ENCODE measurements at places on chromosomes 7 and 10.

DNA sequence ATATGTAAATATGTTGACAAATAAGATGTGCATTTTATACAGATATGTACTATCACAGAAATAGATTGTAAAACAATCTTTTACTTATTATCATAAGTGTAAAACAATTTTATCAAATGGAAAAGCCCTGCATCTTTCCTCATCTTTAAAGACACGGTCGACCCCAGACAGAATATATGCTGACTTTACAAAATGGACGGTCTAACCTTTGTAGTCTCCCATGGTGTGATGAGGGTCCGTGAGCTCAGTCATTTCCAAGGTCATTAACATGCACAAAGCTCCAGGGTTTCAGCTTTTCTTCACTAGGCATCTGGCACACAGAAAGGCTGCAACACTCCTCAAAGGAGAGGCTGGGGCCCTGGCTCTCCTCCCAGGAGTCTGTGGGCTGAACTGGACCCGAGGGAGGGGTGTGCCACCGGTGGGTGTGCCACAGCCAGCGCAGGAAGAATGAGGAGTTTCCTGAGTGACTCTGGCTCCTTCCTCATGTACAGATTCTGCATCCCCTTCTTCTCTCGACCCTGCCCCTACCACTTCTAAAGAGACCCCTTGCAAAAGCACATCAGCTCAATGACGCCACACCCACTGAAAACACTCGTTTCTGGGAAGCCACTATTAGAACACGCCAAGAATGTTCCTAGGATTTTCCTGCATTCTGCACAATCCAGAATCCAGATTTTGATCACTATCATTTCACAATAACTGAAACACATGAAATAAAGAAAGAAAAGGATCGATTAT lies 26.2 kb upstream of the ABLIM1 start:
- peak; percentile 39 for DNase-seq

- DNase-seq: no peak
Observed at GRCh38 chr7:29771081-29771816, 35.1 kb upstream of the WIPF3 start.

- DNase-seq: no peak
Observed at GRCh38 chr10:85532773-85533172, 833.8 kb downstream of the GRID1 start.

- DNase-seq: no peak
Observed at GRCh38 chr10:49632406-49633317, 18.8 kb downstream of the CHAT start.

- no peak for DNase-seq
Observed at GRCh38 chr7:1920266-1920681, 250.2 kb downstream of the ELFN1 start.

DNA sequence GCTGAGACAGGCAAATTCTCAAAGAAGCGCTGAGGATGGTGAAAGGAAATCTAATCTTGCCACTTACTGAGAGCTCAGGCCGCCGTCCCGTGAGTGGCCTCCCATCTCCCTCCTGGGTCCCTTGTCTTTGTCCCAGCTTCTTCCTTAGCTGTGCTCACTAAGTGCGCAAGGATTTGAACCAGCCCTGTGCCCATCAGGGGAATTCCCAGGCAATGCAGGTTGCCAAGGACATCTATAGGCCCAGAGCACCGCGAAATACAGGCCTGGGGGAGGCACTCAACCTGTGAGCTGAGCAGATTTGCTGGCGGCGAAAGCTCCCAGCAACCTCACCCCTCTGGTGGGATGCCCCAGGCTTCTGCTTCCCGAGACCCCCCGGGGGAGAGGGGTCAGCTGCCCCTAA lies 64.8 kb downstream of the OAT start:
- no peak for DNase-seq

DNA sequence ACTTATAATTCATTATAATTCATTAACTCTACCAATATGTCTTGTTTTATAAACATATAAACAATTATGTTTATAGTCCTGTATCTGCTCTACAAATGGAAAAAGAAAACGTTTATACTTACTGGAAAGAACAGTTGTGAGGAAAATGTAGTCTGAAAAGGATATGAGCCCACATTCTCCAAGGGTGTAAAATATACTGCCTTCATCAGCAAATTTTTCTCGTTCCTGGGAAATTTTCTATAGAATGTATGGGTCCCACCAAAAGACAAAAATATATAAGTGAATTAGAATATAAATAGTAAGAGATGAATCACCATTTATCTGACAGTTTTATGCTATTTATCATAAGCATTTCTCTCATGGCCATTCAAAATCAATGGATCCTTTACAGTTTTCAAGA lies 117.8 kb downstream of the MICU1 start:
- no peak for DNase-seq

- no peak for DNase-seq
Observed at GRCh38 chr7:2299131-2299829, 15.0 kb downstream of the SNX8 start.

- no peak for DNase-seq
Observed at GRCh38 chr7:138887085-138887710, 89.2 kb upstream of the ATP6V0A4 start.

DNA sequence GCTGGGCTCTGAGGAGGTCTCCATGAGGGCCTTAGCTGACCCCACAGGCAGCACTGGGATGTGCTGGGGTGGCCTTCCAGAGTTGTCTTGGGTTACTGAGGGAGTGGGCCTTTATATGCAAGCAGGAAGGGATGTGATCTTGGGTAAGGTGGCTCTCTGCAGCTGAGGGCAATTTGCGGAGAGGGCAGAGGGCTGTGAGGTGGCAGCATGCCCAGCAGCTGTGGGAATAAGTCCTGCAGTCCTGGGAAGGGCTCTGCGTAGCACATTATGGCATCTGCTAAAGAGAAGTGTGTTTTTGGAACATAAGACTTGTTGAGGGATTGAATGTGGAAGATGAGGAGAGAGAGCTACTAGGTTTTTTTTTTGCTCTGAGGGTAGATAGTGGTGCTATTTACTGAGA lies 99.6 kb upstream of the KMT2E start:
- DNase-seq: no peak

DNA sequence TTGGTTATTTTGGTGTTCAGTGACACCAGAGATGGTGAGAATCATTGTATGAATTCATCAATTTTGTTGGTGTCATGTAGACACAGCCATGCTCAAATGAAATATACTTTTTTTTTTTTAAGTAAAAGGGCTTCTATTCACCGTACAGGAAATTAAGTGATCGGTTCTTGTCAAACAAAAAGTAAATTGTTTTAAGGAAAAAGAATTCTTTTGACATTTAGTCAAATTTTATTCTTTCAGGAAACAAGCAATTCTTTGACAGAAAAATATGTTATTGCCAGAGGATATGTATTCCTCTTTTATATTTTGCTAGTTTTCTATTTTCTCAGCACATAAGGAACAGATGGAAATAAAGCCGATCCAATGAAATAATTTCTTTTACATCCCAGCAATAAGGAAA lies 551.9 kb downstream of the MAGI2 start:
- DNase-seq: no peak

DNA sequence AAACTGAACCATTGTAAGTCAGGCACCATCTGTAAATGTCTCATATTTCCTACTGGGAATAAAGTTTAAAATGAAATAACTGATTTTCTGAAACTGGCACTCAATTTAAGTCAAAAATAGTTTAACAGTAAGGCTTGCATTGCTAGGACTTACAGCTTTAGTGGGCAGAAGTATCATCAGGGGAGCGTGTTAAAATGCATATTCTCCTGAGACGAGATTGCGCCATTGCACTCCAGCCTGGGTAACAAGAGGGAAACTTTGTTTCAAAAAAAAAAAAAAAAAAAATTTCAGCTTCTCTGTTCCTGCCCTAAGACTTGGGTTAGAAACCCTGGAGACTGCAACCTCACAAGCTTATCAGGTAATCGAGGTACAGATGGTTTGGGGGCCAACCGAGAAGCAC lies 65.4 kb downstream of the UBE3C start:
- no peak for DNase-seq

DNA sequence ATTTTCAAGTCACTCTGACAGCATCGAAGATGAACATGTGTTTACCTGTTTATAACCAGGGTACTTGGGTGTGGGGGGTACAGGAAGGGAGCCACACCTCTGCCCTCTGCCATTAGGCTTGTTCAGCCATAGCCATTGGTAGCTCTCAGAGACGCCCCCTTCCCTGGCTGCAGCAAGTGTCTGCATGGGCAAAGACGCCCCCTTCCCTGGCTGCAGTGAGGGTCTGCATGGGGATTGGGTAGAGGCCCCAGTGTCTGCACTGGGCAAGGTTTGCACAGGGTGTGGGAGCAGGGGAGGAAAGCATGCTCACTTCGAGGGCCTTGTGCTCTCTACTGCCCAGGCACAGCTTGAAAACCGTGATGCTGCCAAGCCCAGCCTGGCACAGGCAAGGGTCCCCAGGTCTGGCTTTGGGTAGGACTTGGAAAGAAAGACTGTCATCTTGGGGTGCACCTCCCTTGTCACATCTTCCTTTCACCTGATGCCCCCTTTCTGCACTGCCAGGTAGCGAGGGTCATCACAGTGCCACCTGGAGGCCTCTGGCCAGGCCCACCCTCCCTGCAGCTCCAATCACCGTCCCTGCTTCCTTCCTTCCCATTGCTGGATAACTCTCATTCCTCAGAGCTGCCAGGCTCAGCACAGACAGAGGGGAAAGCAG lies 3.7 kb downstream of the TMEM225B start:
- no peak for DNase-seq

DNA sequence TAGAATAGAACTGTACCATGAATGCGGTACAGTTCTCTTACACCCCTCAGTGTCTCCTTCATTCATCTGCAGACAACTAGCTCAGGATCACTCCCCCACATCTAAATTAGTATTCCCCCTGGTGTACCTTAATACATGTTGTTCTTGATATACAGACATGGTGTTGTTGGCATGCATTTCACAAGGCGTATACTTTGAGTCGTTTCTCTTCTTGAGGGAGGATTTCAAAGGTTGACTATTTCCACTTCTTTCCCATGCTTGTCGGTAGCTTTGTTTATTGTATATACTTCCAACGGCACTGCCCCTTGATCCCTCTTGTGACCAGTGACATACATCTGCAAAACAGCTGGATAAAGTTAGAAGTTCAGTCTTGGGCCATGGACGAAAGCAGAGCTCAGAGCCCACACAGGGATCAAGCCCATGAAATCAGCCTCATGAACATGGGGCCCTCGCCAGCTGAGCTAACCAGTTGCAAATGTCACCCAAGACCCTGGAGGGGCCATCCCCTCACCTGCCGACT lies 8.6 kb downstream of the CPA4 start:
- no peak for DNase-seq

GRCh38 chr10:15436696-15437095 lies 65.6 kb upstream of the FAM171A1 start:
- DNase-seq: no peak

- no peak for DNase-seq
Observed at GRCh38 chr7:40199076-40199802, 64.4 kb downstream of the SUGCT start.

DNA sequence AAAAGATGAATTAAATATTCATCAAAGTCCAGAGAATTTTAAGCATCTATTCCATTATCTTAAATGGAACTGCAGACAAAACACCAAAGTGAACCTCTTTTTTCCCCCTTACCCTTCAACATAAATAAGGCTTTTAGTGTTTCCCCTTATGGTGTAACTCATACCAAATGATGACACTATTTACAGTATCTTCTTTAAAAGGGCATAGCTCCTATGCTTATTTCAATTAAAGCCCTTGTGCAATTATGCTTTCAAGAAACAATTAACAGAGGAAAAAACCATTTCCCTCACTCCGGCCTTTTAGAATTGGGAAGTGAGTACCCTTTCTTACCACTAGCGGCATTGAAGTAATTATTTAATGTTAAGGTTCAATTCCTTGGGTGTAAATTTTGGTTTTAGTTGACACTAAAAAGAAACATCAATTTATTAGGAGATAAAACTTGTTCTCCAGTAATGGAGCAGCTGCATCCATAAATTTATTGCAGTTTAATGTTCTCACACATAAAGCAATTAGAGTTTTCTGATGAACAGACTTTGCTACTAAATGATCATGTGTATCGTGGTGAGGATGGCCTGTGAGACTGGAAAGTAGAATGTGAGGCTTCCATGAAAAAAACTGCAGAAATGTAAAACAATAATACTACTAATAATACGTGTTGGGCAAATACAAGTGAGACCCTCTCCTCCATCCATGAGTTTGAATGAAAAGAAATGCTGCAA lies 661.3 kb downstream of the PARD3 start:
- DNase-seq: no peak

- no peak for DNase-seq
Observed at GRCh38 chr10:108039821-108040584, 875.5 kb upstream of the SORCS1 start.

GRCh38 chr10:26755443-26755903 lies 58.0 kb downstream of the PDSS1 start:
- DNase-seq: no peak

DNA sequence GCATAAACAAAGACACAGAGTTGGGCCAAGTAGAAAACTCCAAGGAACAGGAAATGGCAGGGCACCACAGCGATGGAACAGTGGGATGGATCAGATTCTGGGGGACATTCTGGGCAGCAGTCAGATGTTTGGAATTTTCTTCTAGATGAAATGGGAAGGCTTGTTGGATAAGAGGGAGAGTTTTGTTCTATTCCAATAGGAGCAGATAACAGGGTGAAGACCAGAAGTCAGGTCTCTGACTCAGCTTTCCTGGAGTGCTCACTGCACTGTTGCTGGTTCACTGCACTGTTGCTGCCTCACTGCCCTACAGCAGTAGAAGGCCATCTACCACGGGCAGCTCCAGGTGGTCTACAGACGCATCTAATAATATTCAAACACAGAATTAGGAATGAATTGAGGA lies 135.6 kb downstream of the ATE1 start:
- DNase-seq: no peak

- no peak for DNase-seq
Observed at GRCh38 chr10:92162541-92162940, 128.3 kb downstream of the CPEB3 start.

DNA sequence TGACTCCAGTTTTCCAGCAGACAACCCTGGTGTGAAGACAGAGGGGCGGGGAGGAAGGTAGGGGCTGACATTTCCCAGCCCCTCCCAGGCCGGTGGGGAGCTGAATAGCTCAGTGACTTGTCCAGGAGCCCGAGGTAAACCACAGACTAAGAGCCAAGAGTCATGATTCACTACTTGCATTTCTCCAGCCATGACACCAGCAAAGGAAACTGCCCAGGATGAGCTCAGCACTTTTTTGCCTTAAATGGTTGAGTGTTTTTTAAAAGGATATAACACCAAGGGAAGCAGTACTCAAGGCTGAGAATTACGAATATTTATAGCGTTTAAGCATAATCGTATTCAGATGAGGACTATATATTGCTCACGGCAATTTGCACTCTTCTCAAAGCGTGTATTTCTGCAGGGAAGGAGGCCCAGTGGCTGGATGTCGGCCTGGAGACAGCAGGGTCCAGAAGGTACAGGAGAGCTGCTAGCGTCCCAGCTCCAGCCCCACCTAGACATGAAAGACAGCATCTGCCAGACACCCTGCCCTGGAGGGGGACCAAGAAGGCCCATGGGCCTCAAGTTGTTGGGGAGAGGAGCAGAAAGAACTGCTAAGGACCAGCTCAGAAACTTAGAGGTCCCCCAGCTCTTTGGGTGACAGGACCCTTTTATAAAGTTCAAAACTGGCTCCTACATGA lies 141.4 kb downstream of the GRID1 start:
- DNase-seq: no peak

GRCh38 chr7:6221340-6222319 lies 50.8 kb downstream of the CYTH3 start:
- no peak for DNase-seq

Data from liver (tissue), 10 donors.